ENCODE measurements at places on chromosomes 1 and 21.

DNA sequence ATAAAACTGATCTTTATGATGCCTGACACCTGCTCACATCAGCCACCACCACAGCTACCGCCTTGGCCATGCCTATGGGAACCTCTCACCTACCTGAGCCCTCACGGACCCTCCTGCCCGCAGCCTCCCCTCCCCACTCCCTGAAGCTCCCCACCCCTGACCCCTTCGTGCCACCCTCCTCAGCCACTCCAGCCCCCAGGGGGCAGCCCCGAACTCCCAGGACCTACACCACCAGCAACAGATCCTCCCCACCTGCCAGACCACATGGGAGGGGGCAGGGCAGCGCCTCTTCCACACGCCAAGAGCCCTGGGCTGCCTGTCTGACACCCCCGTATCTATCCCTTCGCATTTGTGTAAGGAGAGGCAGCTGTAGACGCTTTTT, 14.2 kb upstream of the ARHGEF16 start:
- DNase-seq = no peak

DNA sequence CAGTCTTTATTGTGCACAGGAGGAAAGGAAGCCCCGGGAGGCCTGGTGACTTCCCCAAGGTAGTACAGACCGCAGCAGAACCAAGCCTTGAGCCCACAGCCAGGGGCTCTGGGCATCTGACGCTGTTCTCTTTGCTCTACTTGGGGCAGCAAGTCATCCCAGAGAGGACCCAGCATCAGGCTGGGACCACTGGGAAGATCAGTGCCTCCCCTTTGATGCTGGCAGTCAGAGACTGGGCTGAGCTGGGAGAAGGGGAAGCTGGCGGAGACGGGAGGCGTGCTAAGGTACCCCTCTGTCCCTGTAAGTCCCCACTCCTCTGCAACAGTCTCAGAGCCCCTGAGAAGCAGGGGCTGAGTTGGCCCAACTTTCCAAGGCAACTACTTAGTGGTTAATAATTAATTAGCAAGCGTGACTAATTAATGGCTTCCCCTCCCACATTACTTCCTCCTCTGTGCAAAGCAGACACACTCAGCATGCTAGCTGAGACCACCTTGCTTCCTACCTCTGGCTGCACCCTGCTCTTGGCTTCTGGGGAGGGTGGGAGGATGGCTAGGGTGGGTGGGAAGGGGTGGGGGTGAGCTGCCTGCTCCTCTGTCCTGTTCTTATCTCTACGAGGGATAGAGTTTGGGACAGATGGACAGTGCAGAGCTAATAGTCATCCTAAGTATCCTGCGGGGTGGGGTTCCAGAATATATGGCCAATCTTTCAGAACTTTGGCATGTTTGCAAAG, 1.3 kb downstream of the INAVA start:
- no peak for DNase-seq

- DNase-seq = no peak
Measured at GRCh38 chr1:22273686-22274681, 131.1 kb upstream of the WNT4 start.

DNA sequence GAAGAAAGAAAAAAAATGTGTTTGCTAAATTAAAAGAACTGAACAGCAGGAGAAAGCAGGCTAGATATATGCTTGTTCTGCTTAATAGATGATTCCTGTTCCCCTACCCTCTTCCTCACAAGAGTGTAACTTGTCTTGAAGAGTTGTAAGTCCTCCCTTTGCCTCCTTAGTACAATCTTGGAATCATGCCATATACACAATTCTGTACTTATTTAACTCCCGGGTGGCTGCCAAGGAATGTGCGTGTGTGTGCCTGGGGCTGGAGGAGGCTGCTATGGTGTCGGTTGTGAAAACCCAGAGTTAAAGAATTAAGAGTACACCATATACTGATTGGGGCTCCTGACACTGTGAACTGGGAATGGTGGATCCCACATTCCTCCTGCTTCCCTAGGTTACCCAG, 194.2 kb downstream of the SIPA1L2 start:
- DNase-seq = no peak

DNA sequence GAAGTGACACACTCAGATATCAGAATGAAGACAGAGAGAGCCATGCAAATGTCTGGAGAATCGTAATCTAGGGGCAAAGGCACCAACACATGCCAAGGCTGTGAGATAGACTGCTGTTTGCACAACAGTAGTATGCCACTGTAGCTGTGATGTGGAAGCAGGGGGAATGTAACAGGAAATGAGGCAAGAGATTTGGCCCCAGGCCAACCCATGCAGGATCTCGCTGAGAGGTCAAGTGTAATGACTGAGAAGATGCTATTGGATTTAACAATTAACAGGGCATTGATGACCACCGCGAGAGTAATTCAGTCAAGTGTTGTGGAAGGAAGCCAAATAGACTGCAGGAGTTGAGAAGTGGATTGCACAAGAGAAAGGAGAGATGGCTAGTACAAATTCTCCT, 107.3 kb upstream of the ST6GALNAC5 start:
- DNase-seq = no peak

- DNase-seq = no peak
Measured at GRCh38 chr1:32491386-32491785, 26.5 kb downstream of the ZBTB8B start.

DNA sequence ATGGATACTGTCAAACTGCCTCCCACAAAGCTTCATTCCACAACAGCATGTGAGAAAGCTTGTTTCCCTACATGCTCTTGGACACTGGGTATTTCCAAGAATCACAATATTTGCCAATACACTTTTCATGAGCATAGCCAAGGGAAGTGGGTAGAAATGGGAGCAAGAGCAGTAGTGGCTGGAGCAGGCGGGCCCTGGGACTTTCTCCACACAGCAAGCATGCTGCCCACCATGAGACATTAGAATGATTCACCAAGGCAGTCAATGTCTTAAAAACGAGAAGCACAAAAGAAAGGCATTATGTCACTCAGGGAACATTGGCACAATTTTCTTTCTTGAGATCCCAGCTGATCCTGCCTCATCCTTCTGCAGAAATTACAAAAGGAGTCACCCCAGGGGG, 371.6 kb upstream of the RUNX1 start:
- DNase-seq = no peak

DNA sequence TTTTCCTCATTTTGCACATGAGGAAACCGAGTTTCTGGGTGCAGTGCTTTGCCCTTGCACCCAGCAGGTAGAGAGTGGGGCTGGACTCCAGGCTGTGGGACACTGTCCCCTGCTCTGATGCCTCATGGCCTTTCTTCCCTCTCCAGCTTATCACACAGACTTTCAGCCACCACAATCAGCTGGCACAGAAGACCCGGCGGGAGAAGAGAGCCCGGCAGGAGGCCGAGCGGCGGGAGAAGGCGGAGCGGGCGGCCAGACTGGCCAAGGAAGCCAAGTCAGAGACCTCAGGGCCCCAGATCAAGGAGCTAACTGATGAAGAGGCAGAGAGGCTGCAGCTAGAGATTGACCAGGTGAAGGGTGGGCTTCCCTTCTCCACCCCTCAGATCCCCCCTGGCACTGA, 19.0 kb downstream of the KDF1 start:
- no peak for DNase-seq

DNA sequence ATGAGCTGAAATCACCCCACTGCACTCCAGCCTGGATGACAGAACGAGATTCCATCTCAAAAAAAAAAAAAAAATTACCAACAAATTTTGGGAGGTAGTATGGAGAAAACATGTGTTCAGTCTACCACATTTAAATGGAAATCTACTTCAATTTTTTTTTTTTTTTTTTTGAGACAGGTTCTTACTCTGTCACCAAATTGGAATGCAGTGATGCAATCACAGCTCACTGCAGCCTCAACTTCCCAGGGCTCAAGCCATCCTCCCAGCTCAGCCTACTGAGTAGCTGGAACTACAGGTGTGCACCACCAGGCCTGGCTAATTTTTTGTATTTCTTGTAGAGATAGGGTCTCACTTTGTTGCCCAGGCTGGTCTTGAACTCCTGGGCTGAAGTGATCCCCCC, 82.1 kb downstream of the GFI1 start:
- no peak for DNase-seq

DNA sequence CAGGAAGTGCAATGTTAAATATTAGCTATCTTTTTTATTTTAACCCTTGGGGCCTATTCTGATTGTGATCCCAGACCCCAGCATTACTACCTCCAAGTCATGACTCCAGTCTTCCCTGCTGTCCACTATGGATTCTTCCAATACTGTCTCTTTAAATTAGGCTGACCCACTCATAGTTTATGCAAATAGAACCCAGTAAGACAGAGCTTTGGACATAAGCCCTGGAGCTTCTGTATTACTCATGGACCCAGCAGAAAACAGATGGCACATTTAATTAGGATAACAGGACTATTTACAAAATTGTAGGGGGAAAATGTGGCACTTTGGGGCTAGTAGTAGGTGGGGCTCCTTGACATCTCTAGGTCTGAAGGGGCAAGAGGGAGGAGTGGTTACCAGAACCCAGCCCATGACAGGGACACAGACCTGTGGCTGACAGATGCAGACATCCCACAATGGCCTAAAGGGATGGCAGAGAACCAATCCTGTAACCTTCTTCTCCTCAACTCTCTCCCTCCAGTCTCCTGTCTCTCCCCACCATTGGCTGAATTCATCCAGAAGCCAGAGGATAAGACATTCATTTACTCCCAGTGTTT, 233.5 kb downstream of the OMA1 start:
- no peak for DNase-seq

- DNase-seq = no peak
Measured at GRCh38 chr1:40081871-40082270, 15.2 kb downstream of the PPT1 start.

DNA sequence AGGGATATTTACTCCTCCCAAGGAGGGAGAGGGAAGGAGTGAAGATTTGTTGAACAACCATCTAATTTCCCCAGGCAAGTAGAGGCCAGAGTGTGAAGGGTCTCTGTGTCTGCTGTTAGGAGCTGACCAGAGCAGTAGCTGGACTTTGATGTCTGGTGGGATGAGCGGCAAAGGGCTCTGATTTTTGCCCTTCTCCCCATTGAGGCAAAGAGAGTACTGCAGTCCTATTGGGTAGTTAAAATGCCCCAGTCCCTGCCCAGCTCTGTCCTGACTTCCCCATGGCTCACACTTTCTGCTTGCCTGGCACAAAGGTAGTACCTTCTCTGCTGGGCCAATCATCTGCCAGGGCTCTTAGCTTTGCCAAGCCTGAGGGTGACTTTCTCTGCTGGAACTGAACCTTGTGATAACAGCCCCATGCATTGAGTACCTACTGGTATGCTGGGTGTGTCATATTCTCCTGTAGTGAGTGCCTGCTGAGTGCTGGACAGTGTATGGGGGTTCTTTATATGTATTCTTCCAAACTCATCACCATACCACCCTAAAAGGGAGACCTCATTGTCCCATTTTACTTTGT, 64.0 kb upstream of the SELENON start:
- no peak for DNase-seq

- DNase-seq = no peak
Measured at GRCh38 chr1:1625824-1626206, 6.2 kb upstream of the MMP23B start.

- no peak for DNase-seq
Measured at GRCh38 chr1:245398180-245398579, 243.4 kb downstream of the KIF26B start.

- DNase-seq = no peak
Measured at GRCh38 chr1:244210884-244211558, 159.9 kb downstream of the ZBTB18 start.

- DNase-seq = no peak
Measured at GRCh38 chr1:31671561-31672201, 27.0 kb upstream of the PEF1 start.

DNA sequence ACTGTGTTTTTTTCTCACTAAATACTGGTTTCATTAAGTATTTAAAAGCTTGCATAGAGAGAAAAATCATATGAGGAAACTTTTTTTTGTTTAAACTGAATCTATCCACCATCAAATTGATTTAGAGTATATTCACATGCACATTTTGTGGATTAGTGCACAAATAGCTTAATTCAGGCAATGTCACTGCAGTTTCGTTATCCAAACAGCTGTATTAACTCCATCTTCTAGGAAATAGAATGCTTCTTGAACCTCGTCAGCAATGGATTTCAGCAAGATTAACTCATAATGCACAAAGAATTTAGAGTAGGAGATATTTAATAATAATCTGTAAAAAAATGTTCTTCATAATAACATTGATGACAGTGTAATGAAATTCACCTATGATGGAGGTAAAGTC, 37.5 kb downstream of the NEXN start:
- no peak for DNase-seq

DNA sequence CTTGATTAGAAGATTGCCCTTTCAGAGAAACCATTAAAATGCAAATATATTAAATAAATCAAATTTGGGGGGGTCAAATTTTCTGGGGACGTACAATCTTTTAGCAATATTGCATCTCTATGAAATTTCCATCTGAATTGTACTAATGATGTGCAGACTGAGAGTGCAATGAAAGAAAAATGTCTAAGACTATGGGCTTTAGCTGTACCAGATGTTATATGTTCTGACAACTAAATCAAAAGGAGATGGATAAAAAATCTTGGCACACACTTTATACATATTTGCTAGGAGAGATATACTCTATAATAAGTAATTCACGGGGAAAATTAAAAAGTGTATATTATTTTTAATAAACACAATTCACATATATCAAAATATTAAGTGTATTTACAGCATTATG, 13.0 kb upstream of the PLPPR5 start:
- DNase-seq = no peak

GRCh38 chr1:158496374-158496773, 24.4 kb downstream of the OR10R2 start:
- no peak for DNase-seq

- no peak for DNase-seq
Measured at GRCh38 chr1:94100785-94101612, 19.9 kb downstream of the ABCA4 start.

- no peak for DNase-seq
Measured at GRCh38 chr1:83839566-83840173, 159.3 kb downstream of the TTLL7 start.

DNA sequence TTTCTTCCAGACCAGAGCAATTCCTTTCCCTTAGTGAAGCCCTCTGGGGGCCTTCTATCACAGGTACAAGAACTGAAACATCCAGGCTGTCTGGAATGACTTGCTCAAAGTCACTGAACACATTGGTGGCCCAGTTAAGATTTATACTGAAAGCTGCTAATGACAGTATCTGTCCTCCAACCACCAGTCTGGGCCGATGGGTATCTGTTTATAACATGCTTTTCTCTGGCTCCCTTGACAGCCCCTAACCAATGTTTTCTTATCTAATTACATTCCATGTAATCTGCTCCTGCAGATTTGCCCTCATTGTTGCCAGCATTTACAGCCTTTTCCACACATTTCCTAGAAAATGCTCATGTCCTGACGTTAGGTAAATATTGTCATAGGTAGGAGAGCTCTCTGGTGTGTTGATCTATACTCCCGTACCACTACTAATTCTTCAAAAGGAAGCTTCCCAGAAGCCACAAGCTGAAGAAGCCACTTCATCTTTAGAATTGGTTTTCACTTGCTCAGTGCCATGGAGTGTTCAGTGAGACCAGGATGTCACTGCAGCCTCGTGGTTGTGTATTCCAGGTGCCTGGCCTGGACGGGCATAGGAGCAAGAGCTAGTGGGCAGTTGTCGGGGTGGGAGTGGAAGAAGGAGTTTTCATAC, 163.9 kb downstream of the TSEN15 start:
- no peak for DNase-seq

DNA sequence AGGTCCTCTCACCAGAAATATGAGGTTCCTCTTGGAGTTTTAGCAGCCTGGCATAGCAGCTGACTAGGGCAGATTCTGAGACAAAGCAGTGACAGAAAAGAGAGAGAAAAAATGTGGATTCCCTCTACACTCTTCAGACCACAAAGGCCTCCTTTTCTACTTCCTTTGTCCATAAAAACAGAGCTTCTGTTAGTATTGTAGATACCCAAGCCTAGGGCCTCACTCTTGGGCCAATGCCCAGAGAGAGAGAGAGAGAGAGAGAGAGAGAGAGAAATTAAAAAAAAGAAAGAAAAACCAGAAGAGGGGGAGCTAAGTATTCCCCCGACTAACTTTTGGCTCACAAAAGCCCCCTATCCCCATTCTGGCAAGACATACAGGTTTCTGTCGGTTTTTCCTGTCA, 2.4 kb upstream of the ZRANB2 start:
- DNase-seq = no peak
